ENCODE measurements at places on chromosomes 2 and 18.

DNA sequence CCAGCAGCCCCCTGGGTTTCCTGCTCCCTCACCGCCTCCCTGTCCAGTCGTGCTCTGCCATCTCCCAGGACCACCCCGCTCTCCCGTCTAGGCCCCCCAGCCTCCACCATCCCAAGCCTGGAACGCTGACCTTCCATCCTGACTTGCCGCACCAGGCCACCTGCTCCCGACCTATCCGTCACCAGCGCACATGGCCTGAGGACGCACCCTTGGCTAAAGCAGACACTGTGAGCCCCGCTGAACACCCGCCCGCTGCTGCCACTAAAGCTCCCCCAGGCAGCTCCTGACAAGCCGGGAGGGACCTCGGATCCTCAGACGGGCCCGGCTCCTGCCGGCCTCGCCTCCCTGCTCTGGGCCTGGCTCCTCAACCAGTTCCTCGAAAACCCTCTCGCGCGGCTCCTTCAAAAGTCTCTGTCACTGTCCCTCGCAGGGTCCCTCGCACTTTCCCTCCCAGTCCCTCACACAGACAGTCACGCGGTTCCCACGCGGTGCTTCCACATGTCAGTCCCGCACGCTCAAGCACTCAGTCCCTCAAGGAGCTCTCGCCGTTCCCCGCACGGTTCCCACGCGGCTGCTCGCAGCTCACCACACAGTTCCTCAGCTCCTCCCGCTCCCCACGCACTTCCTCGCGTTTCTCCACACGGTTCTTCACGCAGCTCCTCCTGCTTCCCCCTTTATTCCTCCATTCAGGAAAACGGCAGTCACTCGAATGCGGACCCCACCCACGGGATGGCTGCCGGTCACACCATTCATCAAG is 42.4 kb downstream of the KIF1A start:
- DNase-seq = no peak

- no peak for DNase-seq
Measured at GRCh38 chr2:186129767-186130581, 356.1 kb upstream of the ZC3H15 start.

DNA sequence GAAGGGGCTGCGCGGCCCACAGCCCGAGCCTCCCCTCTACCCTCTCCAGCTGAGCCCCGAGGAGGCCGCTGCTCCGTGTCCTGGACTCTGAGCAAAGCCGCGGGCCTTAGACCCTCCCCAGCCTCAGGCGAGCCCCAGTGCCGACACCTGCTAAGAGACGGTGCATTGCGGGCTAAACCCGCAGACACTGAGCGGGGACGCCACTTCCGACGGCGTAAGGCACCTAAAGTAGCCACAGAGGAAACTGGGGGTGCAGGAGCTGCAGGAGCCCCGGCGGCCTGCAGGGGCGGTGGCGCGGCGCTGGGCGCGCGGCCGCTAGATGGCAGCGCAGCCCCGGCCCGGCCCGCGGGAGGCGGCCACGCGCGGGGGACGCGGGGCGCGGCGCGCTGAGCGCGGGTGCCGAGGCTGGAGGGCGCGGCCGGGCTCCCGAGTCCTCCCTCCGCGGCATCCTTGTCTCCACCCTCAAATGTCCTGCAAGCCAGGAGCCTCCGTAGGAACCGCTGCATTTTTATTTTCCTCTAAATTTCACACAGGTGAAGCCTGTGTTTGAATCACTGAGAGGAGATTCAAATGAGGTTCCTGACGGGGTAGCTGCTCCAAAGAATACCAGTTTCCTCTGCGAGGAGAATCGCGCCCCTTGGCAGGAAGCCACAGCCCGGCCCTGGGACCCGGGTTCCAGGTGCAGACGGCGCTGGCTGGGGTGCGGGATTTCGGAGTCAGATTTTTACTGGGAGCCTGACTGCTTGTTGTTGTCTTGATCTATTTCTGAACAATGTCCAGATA is 650.5 kb downstream of the GALR1 start:
- peak; percentile 25 for DNase-seq

DNA sequence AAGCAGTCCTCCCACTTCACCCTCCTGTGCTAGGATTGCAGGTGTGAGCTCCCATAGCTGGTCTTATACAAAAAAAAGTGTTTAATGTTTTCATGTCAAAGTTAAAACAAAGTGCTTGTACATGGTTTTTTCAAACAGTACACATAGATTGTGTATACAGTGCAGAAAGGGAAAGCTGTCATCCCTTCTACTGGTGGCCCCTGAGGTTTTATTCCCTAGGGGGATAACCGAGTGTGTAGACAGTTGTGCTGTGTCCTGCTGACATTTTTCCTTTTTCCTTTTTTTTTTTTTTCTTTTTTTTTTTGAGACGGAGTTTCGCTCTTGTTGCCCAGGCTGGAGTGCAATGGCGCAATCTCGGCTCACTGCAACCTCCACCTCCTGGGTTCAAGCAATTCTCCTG is 10.8 kb downstream of the TUBB6 start:
- DNase-seq = no peak

DNA sequence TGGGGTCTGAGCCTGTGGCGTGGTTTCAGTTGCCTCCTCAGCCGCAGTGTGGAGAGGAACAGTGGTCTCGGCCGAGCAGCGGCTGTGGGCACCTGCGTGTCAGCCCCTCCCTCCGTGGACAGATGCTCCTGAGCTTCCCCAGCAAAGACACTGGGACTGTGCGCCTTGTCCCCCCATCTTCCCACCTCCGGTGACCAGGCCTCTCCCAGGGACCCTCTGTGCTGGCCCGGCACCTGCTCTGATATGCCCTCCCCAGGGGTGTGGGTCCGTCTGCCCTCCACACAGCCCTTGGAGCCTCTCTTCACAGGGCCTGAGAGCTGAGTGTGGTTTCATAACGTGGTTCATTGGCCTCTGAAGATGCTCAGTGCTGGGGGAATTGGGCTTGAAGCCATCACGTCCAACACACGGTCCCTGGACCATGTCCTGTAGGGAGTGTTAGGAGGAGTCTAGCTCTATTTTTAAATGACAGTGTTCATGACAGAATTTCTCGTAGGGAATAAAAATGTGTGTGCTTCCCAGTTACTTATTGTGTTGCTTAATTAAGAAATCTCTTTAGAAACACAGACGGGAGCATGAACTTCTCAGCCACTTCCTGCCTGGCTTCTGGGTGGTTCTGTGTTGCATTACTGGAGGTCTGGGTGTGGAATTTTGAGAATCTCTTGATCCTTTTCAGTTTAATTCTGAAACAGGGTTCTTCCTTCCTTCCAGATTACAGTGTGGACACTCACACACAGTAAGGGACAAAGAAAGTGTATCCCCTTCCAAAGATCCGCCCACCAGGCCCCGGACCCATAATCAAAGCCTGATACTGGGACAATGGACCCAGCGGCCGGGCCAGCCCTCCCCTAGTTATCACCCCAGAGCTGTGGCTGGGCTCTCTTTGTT is 110.7 kb downstream of the NFATC1 start:
- no peak for DNase-seq

- no peak for DNase-seq
Measured at GRCh38 chr2:15964936-15965563, 24.7 kb downstream of the MYCN start.

DNA sequence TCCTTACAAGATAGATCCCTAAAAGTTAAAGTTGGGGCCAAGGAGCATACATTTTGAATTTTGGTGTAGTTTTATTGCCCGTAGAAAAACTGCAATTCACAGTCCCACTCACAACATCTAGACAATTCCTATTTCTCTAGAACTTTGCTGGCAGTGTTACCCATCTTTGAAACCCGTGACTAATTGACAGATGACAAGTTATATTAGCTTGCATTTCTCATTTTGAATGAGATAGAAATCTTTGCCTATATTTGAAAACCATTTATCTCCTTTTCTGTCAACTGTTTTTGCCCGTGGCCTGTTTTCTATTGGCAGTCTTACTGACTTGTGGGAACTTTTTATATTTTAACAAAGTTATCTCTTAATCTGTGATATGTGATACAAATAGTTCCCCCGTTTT is 50.0 kb downstream of the OXER1 start:
- no peak for DNase-seq

DNA sequence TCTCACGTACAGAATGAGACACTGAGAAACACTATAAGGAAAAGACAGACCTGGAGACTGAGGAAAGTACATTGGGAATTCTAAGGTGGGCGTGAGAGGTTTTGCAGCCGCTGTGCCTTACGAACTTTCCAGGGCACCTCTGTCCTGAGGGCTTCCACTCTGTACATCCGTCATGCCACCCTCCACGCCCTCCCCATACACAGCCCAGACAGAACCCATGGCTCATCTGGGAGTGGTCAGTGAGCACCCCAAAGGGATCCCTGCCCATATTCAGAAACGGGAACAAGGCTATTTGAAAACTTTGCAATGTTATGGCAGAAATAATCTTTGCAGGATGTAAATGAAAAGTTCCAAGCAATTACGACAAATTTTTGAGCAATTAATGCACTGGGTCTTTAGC is 95.4 kb upstream of the ZNF532 start:
- DNase-seq = no peak

GRCh38 chr18:13836559-13836958 is 12.6 kb downstream of the MC5R start:
- no peak for DNase-seq

DNA sequence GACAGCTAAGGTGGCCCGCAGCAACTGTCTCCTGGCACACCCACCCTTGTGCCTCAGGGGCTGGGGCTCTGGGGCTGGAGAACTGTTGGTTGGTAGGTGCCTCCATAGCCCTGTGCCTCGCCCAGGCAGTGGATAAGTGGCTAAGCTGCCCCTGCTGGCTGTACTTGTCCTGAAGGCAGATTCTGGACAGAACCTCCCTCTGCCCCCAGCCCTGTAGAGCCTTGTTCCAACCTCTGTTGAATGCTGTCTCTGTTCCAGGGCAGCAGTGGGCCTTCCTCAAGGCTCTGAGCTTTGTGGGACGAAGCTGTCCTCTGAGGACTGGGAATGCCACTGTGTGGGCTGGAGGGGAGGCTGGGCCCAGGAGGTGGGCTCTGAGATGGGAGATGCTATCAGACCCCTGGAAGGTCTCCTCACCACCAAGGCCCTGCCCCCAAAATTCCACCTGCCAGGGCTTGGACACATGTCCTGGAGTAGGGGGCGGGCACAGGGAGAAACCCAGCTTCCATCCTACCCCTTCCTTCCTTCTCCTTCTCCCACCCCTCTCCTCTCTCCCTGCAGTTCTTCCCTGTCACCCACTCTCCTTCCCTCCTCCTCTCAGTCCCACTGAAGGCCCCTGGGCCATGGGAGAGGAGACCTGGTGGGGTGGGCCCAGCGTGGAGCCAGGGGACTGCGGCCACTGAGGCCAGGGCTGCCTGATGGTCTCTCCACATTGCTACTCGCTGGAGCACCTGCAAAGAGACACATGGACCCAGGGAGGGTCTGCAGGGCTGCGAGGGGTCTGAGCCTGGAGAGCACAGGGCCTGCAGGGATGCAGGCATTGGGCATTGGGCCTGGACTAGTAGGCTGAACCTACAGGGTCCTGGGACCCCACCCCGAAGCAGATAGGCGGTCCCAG is 1.7 kb upstream of the PDCD1 start:
- no peak for DNase-seq

- DNase-seq = no peak
Measured at GRCh38 chr18:56152551-56153310, 485.7 kb downstream of the TXNL1 start.

- no peak for DNase-seq
Measured at GRCh38 chr2:139165601-139166000, 385.4 kb upstream of the NXPH2 start.

DNA sequence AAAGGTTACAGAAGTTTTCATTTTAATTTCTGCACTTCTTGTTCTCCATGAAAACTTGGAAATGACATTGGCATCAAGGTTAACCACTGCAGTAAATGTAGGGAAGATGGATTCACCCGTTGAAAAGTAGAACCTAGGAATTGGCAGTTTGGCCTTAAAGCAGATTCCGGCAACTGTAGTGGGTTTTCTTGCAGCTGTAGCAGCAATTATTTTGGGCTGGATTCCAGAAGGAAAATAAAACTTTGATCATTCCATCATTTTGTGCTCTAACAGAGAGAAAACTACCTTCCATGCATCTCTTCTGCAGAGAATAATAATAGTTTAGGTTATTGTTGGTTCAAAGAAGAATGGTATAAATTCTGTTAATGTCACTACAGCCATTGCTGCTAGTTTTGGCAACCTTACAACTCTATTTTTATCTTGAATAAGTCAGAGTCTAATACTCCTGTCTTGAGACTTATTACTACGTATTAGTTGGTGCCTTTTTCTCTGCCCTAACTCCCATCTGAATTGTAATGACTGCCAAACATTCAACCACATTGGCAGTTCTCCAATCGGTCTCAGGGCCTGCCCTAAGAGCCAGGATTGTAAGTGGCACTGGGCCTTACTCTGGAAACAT is 178.1 kb upstream of the PIEZO2 start:
- no peak for DNase-seq

- no peak for DNase-seq
Measured at GRCh38 chr2:241389697-241390096, 33.6 kb downstream of the FARP2 start.

- no peak for DNase-seq
Measured at GRCh38 chr2:79717364-79718007, 204.6 kb downstream of the CTNNA2 start.

DNA sequence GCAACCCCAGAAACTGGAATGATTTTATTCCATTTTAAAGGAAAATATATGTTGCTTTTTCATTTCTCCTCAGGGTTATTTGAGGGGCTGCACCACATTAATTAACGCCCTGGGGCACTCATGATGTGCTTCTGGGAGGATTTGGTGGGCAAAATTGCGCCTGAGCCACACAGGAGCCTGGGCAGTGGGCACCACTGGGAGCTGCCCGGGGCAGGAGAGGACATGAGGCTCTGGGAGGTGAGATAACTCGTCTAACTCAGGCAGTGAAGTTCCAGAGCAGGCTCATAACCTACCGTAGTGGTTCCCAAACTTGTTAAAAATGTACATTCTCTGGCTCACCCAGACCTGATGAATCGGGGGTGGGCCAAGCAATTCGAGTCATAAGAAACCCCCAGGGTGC is 68.3 kb downstream of the EDAR start:
- no peak for DNase-seq

DNA sequence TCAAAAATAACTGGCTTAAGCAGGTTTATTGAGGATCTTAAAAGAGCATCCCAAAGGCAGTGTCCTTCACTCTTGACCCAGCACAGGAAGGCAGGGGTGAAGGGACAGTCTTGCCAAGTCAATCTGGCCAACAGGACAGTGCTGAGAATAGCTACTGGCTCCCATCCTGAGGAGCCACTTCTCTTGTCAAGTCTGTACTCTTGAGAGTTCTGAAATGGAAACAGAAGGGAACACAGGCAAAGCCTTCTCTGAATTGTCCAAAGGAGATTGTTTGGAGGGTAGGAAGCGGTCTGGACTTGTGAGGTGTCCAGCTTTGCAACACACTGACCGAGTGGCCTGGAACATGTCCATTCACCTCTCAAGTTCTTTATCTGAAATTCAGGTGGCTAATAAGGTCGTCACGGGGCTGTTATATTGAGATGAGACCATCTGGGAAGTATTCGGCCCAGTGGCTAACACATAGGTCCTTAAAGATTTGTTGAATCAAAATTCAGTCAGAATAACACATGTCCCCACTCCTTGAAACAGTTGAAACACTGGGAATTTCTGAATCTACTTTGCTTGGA is 99.5 kb upstream of the FHL2 start:
- no peak for DNase-seq

All from stimulated activated CD4-positive, alpha-beta T cell treated with anti-CD3 and anti-CD28 coated beads, TNF-alpha, amount 100 ng/mL, for 48 hours (primary cell).